NCI-H345 (cell line): ENCODE measurements at places on chromosomes 1 and 21.

DNA sequence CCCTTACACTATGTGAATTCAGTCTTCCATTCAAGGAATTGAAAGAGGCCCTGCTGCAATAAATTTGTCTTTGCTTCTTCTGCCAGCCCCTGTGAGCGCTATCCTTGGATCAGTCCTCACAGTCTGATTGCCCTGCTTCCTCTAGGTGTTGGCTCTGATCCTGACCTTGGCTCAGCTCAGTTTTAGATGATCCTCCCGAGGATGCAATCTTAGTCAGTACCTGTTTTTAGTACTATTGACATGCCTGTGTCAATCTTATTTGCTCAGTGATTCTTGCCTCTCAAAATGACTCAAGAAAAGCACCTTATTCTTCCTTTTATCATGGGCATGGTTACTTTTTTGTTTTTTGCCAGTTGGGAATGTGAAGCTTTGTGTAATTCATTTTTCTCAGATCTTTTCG is 101.4 kb upstream of the KCNK1 start:
- no peak for DNase-seq

- DNase-seq, result no peak
Observed at GRCh38 chr1:173410794-173411236, 66.3 kb upstream of the PRDX6 start.

DNA sequence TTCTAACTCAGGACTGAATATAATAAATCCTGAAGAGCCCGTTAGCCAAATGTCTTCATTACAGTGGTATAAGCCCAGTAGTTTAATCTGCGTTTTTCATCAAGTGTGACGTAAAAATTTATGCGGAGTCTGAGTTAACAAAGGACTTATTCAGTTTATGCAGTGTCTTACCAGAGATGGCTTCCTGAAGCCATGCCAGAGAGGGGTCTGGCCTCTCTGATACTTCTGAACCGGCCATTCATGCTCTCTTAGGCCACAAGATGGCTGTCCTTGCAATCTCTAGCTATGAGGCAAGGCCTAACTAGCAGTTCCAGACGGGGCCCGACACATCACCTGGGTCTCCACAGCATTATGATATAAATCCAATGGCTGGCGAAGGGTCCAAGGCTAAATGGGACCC is 101.4 kb downstream of the TEX35 start:
- no peak for DNase-seq

DNA sequence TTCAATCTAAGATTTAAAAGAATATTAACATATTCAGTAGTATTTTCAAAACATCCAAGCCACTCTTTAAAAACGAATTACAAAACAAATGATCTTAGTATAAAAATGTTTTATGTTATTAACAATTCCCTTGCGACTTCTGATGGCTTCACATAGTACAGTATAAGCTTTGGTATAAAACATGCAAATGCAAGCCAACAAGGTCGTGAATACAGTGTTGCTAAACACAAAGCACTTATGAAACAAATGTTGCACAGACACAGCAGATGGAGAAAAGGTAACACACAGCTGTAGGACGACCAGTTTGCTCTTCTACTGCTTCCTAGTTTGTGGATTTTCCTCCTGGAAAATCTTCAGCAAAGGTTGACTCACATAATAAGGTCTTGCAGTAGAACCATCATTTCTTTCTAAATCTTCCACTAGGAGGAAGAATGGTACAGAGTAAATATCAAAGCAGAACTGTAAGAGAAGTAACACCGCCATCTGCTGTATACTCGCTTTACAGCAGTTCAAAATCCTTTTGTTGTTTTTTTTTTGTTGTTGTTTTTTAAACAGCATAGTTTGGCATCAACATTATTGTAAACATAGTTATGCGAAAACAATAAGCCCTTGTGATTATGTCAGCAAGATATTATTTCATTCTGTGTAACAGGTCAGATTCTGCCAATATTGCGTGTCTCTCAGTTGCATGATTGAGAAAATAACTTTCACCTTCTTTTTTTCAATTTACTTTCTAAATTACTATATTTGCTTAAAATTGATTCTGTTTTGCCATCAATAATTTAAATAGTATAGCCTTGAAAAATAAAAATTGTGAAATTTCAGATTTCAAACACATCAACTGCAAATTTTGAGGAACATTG is 69.5 kb downstream of the LHX8 start:
- peak; percentile 45 for DNase-seq

DNA sequence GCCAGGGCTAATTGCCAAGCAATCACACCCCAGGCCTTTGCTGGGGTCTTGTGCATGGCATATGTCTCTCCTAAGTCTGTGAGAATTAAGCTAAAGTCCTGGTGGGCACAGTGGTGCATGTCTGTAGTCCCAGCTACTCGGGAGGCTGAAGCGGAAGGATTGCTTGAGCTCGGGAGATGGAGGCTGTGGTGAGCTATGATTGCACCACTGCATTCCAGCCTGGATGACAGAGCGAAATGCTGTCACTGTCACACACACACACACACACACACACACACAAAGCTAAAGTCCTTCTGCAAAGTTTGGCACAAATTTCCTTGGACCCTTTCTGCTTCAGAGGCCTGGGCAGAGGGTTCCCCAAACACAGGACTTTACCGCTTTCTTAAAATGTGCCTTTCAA is 31.3 kb upstream of the DNAJC11 start:
- DNase-seq, result no peak

DNA sequence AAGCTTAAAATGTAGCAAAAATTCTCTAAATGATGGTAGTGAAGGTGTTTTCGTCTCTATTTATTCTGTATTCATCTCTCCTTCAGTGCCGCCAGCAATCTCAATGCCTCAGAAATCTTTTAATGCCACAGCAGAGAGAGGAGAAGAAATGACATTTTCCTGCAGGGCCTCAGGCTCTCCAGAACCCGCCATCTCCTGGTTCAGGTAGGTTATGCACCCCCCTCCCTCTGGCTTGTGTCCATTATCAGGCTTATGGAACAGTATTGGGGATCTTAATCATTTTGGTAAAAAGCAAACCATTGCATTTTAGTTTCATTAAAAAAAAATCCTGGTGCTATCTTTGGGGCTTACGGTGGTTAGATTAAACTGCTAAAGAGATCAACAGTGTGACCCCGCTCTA is 326.1 kb downstream of the NCAM2 start:
- DNase-seq, result no peak

DNA sequence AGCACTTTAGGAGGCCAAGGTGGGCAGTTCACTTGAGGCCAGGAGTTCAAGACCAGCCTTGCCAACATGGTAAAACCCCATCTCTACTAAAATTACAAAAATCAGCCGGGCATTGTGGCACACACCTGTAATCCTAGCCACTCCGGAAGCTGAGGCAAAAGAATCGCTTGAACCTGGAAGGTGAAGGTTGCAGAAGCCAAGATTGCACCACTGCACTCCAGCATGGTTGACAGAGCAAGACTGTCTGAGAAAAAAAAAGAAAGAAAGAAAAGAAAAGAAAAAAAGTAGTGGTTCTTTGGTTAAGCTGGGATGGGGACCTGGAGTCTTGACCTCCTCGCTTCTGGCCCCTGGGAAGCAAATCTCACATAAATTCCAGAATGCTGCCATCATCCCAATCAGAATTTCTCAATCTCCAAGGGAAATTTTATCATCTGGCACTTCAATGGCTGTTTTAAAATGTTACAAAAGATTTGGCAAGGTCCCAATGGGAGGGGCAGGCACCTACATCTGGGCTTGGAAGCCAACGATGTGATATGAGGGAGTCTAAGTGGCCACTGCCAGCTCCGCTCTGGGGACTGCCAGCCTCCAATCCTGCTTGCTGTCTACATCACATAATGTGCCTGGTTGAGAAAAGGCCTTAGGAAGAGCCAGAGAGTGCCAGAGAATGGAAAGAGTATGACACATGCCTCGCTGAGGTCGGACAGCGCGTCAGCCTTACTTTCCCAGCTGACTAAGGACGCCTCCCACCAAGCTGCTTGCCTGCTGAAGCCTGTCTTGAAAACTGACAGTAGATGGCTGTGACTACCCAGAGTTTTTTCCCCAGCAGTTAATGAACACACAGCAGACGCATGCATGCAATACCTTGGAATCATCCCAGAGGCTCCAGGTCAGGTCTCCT is 42.1 kb upstream of the SRP9 start:
- DNase-seq, result peak; percentile 52

GRCh38 chr1:53502641-53503432 is 43.6 kb downstream of the DMRTB1 start:
- no peak for DNase-seq

DNA sequence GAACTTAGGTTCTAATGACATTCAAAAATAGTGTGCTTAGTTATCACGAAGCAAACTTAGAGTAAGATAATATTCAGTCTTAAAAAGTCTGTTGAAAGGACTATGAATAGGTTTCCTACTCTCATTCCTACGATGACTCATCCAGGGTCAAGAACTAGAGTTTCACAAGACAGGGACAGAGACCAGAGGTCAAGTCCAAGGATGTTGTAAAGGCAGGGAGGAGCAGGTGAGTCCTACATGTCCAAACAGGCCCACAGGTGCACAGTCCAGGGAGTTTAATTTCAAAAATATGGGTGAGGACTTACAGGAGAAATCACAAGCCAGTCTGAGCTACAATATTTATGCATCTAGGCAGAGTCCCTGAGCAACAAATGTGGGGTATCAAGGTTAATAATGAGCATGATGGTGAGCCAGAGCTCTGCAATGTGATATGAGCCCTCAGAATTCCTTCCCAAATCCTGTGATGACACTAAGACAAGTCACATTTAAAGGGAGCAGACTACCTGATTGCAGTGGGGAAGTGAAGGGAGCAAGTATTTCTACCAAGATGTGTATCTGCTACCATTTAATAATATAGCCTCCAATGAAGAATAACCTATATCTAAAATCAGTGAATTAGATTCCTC is 100.0 kb upstream of the NRIP1 start:
- no peak for DNase-seq

- no peak for DNase-seq
Observed at GRCh38 chr1:237187842-237188241, 145.9 kb downstream of the RYR2 start.

GRCh38 chr1:169892927-169893644 is 610 bp downstream of the SCYL3 start:
- no peak for DNase-seq

GRCh38 chr1:108504447-108504846 is 54.3 kb downstream of the NBPF6 start:
- DNase-seq, result no peak

DNA sequence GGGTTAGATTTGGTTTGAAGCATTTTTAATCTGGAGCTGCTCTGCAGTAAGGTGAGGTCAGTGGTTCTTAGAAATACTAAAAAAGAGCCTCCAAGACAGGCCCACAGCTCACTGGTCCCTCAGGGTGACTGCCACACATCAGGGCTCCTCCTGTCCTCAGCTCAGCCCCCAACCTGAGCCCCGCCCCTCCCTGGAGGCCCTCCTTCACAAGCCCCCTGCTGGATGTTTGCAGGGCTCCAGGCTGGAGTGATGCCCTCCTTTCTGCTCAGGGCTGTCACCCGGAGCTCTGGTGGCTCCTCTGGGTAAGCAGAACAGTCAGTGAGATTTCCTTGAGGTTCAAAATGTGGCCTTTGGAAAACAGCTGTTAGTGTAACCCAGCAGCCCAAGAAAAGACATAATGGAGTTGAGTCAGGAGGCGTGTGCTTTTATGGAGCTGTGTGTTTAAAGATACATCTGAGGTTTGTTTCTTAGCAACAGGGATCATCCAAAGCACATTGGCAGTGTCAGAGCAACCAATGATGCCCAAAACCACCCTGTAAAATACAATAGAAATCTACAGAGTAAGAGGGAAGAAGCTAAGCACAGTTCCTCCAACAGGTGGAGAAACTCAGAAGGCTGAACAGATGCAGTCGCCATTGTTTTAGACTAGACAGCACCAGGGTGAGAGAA is 21.4 kb downstream of the STUM start:
- peak; percentile 21 for DNase-seq

DNA sequence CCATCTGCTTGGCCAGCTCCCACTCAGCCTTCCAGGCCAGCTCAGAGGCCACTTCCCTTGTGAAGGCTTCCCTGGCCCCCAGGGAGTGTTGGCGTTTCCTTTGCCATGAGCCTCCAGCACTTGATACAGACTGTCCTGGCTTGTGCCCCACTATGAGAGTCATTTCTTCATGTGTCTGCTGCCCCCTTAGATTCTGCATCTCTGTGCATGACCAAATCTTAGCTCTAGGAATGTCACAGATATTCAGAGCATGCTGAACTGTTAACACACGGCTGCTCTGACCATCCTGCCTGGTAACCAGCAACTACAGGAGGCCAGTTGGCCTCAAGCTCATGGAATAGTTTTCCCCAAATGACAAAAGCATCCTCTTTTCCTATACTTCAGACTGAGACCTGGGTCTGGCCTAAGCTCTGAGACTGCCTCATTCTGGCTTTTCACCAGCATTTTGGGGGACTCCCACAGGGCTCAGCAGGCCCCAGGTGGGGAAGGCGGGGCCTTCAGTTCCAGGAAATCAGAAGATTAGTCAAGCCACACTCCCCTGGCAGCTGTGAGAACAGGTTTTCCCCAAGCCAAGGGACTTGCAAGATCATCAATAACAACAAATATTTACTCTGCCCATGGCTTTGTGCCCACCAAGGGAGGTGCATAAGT is 182.6 kb upstream of the EDN2 start:
- DNase-seq, result no peak

DNA sequence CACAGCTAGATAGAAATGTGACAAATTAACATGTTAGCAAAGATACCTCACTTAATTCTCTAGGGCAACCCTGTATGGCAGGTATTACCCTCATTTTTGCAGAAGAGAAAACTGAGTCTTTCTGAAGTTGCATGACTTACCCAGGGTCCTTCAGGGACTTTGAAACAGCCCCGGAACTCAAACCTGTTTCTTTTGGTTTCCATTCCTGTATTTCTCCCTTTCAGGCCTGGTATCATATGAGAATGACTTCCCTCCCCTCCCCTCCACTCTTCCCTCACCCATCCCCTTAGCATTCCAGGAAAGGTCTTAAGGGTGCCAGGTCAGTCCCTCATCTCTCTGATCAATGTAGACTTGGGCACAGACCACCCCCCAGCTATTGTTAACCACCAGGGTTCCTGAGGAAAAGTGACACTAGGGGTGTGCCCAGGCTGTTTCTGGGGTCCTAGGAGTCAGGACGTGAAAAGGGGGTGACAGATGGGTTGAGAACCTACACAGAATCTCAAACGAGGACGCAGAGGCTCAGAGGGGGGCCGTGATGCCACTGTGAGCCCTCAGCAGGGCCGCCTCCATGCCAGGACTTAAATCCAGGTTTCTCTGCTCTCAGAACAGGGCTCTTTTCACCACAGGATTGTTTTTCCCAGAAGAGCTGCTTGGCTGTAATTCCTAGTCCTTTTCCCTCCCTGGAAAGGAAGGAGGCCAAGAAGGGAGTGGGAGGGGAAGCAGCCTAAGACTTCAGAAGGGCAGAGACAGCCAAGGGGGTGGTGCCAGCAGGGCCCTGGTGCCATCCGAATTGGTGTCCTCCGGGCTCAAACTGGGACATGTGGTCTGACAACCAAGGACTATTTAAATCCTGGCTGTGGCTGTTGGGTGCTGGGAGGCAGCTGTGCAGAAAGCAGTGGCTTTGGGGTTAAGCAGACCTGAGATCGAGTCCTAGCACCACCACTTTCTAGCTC is 2.1 kb upstream of the WASF2 start:
- DNase-seq, result no peak

DNA sequence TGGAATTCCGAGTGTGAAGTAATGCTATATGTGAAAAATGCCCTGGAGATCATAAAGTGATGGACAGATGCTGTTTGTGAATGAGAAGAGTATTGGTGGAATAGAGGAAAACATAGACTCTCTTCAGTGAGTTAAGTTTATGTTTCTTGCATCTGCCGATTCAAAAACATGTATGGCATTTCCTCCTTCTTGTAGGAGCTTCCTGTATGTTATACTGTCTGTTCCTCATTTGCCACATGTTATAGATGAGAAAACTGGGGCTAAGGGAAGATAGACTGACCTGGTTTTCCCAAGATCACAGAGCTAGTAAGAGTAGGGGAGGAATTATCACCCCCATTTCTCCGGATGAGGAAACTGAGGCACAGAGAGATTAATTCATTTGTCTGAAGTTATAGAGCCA is 41.1 kb upstream of the IL20 start:
- no peak for DNase-seq
